ENCODE measurements at places on chromosomes 12 and 14. TPM values are rescaled to one million over a fixed set of nuclear protein-coding genes. Genes with fewer than 3 reads are reported as not detected.

GRCh38 chr12:78290606-78291345 is 460.1 kb downstream of the NAV3 start:
- DNase-seq = no peak

DNA sequence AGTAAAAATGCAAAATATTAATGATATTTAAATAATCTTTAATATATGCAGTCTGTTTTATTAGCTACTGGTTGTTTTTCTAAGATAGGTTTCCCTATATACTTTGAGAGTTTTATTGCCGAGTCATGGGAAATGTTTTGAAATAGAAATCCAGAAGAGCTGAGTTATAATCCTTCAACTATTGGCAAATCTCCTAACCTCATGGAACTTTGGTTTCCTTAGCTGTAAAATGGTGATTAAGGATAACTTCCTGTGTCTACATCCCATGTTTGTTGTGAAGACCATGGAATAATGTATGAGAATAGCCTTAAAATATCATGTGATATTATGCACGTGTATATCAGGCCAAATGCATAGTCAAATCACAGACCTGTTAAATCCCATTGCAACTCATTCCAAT is 51.0 kb downstream of the UNC79 start:
- no peak for DNase-seq

GRCh38 chr12:128551266-128551665 is 272.5 kb downstream of the SLC15A4 start:
- peak; percentile 85 for DNase-seq

- no peak for DNase-seq
These were observed 113.6 kb upstream of the NPAS3 start for GRCh38 chr14:32825058-32825457.

DNA sequence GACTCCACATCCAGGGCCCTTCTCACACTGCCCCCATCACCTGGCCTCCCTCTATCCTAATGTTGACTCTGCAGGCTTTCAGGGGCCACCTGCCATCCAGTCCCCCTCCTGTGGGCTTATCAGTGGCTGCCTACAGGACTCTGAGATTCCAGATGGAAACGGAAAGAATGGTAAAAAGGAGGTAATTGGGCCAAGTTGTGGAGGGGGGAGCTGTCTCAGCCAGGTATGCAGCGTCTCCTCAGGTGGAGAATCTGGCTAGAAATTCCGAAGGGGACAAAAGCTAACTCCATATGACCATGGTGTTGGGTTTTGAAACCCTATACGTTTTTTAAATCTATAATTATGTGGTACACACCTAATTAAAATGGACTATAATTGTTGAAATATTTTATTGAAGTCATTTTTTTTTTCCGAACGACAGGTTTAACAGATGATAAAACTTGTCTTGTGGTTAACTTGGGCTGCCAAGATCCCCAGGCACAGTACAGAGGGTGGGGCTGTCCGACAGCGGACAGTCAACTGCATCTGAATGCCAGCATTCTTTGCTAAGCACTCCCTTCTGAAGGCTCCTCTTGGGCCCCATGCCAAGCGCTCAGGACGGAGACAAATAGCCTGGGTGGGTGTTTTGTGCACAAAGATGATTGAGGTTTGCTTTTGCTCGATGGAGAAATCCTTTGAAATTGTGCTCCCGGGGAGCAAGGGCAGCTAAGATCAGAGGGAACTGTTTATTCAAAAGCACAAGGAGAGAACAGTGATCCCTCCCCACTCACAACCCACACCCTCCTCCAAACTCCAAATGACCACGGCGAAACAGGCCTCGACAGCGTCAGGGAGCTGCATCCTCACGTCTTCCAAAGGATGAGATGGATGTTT is 365.6 kb downstream of the BCL11B start:
- peak; percentile 70 for DNase-seq

DNA sequence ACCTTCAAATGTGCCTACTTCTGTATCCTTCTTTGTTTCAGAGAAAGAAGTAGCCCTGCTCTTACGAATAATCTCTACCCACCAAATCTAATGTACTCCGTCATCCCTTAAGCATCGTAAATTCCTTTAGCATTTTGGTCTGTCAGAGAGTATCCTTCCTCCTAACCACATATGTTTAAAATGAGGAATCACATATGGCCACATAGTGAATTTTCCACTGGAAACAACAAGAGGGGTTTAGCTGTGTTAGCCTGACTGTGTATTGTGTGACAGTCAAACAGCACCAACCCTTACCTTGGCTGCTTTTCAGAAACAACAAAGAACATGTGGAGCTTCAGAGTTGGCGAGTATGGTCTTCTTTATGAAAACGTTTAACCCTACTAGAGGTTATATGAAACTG is 5.5 kb downstream of the LUM start:
- DNase-seq = no peak

GRCh38 chr12:115710104-115710564 is 567.4 kb downstream of the MED13L start:
- no peak for DNase-seq

- no peak for DNase-seq
These were observed 1123.0 kb downstream of the VRK1 start for GRCh38 chr14:97920201-97920600.

GRCh38 chr12:84983289-84983688 is 52.8 kb downstream of the TSPAN19 start:
- DNase-seq = no peak

DNA sequence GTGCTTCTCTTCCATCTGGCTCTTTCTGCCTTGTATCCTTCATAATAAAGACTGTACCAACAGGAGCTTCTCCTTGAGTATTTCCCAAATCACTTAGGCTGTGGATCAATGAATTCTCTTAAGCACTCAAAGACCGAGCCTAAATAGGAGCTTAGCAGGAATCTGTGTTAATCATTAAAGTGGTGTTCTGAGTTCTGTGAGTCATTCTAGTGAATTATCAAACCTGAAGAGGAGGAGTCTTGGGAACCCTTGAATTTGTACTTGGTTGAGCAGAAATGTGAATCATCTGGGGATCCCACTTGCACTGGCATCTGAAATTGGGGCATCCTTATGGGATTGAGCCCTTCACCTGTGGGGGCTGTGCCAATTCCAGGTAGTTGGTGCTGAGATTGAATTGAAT is 946.2 kb downstream of the BCL11B start:
- DNase-seq = no peak

- peak; percentile 66 for DNase-seq
These were observed 2.1 kb upstream of the GPD1 start for GRCh38 chr12:50101663-50102062.

DNA sequence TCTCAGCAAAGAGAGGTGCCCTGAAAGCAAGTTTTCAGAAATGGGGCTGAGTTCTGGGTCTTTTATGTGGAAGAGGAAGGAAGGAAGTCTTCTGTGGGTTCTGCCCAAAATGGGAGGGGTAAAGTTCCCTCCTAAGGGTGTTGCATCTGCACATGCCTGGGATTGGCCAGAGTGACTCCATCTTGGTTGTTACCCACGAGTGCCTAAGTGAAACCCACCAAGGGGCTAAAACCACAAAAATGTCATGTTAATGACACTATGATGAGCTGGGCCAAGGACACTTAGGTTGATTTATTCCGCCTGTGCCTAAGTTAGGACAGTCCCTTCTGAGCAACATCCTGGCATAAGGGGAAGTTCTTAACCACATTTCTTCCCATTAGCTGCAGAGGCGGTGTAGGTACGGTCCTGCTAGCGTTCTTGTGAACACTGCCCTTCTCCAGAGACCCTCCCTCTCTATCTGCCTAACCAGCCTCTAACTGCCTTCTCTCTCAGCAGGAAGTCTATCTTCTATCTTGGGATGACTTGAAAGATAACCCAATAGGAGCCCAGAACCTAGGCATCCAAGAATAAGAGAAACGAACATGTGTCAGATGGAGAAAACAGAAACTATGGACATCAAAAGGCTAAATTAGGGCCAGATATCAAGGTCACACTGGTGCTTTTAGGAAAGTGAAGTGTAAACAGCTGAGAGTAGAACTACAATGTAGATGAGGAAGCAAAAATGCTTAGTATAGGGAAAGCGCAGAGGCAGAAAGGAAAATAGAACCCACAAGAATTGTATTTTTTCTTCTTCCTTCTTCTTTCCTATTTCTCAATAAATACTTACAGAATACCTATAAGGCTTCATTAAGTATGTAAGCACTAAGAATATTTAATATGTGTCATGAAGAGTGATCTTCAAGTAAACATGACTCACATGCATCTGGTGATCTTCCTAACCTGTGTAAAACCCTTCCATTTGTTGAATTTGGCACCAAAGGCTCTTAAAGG is 104.2 kb upstream of the AMN1 start:
- DNase-seq = no peak

GRCh38 chr12:78968226-78968625 is 103.7 kb downstream of the SYT1 start:
- no peak for DNase-seq

DNA sequence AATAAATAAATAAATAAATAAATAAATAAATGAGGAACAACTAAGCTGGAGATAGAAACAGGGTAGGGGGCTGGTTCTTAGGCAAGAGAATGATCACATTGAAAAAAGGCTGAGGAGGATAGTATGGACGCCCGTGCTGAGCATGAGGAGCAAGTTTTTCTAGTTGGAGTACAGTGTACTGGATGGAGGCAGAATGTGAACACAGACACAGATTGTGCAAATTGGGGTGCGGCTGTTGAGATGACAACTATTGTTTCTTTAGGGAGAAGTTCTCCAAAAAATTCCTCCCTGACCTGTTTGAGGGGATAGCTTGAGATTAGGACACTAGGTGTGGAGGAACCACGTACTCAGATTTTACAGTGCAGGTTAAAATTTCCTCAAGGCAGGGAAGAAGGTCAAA is 979 bp upstream of the BIN2 start:
- DNase-seq = no peak

- DNase-seq = no peak
These were observed 22.2 kb downstream of the ZNF664 start for GRCh38 chr12:123995023-123995748.

DNA sequence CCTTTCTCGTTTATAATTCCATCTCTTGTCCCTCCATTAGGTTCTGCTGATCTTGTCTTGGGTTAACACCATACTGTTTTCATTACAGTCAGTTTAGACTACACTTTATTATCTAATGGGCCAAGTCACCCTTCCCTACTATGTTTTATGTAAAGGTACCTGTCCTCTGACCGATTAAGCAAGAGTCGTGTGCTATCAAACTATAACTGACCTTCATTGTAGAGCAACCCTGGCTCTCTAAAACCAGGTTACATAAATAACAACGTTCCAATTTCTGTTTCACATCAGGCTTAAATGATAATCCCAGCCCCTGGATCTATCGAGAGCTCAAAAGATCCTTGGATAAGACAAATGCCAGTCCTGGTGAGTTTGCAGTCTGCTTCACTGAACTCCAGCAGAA is 16.7 kb downstream of the OAS2 start:
- no peak for DNase-seq

DNA sequence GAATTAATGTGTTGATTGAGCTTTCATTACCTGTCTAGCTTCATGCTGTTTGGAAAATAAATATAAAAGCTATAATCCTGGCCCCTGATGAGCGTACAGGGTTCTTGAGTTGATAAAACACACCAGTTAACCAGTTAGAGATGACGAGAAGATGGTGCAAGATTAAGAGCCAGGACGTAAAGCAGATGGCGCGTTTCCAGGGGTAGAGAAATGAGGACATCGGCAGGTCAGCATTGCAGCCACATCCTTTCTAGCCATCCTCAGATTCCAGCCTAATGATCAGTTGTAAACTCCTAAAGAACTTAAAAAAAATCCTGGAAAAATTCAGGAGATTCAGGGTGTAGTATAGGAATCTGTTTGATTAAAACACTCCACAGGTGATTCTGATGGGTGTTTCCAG is 203.7 kb downstream of the CACNA1C start:
- DNase-seq = no peak

DNA sequence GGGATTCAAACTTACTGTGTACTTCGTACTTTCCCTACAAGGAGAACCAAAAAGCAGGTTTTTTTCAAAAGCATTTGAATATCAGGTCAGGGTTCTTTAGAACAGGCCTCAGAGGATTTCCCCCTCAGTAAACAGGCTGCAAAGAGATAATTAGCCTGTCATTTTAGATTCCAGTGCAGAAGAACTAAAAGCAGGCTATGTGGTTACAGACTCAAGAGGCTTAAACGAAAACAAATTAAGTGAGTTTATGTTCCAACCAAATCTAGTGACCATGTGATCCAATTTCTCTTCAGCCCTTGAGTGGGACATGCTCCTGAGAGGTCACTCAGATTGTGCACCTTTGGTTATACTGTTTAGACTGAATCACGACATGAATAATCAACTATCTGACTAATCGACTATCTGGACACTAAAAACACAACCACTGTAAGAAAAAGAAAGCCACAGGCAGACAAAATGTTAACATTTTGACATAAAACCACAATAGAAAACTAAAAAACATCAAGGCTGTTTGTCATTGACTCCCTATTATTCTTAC is 4.5 kb downstream of the TMED8 start:
- DNase-seq = peak; percentile 3

DNA sequence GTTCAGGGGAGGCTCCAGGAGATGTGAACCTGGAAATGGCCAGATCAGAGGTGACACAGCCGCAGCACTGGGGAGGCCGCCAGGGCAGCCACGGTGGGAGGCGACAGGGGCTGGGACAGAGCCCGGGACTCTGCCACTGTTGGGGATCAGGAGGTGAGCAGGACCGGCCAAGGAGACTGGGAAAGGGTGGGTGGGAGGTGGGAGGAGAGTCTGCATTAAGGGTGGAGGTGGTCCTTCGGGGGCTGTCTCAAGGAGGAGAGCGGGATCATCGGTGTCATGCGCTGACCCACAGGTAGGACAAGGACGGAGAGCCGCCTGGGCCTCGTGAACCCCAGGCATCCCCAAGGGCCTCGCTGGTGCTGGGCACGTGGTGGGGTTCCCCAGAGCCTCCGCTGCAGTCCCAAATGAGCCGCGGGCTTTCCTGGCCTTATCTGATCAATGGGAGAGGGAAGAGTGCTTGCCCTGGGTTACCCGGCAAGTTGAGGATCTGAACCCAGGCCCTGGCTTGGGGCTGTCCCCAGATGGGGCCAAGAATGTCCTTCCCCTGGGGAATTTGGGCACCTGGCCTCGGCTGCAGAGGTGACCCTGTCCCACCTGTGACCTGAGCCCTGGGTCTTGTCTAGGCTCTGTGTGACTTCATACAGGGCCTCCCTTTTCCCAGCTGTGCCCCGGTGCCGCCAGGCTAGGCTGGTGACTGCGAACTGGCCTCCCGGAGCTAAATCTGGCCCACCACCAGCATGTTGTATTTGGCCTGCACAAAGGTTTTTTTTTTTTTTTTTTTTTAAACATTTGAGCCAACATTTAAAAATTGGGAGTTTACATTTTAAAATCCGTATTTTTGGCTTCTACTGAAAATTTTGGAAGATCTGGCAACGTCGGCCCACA is 13.2 kb downstream of the BEGAIN start:
- DNase-seq = no peak

GRCh38 chr12:60349232-60349978 is 753.6 kb downstream of the SLC16A7 start:
- DNase-seq = no peak

Gene CCDC197
- polyA plus RNA-seq = not detected

Gene KRT77
- polyA plus RNA-seq = not detected

Gene SMIM41
- not detected for polyA plus RNA-seq

Gene REP15
- polyA plus RNA-seq = 0.53 TPM

Gene LYZ
- polyA plus RNA-seq = 2.7 TPM

Gene ADAM20
- not detected for polyA plus RNA-seq

Gene CLMN
- polyA plus RNA-seq = 10.7 TPM

Gene RIPK3
- polyA plus RNA-seq = 0.44 TPM

Gene TDRD9
- polyA plus RNA-seq = 0.61 TPM

Gene LRRC43
- polyA plus RNA-seq = 1.7 TPM

Gene KCNA5
- 1.4 TPM for polyA plus RNA-seq

Gene KIF26A
- polyA plus RNA-seq = 15.3 TPM

Gene NKX2-8
- 5.3 TPM for polyA plus RNA-seq

Gene PTCSC3
- 2.2 TPM for polyA plus RNA-seq

Gene YAF2
- polyA plus RNA-seq = 10.2 TPM

Gene DGLUCY
- 49.6 TPM for polyA plus RNA-seq

Gene OR4K2
- polyA plus RNA-seq = not detected
